ENCODE measurements at places on chromosomes 11 and 22. TPM values are rescaled to one million over a fixed set of nuclear protein-coding genes. Genes with fewer than 3 reads are reported as not detected.

NAV2 gene
- 14.0 TPM for total RNA-seq

RTN4RL2 gene
- 0.17 TPM for total RNA-seq

HORMAD2 gene
- not detected for total RNA-seq

DNA sequence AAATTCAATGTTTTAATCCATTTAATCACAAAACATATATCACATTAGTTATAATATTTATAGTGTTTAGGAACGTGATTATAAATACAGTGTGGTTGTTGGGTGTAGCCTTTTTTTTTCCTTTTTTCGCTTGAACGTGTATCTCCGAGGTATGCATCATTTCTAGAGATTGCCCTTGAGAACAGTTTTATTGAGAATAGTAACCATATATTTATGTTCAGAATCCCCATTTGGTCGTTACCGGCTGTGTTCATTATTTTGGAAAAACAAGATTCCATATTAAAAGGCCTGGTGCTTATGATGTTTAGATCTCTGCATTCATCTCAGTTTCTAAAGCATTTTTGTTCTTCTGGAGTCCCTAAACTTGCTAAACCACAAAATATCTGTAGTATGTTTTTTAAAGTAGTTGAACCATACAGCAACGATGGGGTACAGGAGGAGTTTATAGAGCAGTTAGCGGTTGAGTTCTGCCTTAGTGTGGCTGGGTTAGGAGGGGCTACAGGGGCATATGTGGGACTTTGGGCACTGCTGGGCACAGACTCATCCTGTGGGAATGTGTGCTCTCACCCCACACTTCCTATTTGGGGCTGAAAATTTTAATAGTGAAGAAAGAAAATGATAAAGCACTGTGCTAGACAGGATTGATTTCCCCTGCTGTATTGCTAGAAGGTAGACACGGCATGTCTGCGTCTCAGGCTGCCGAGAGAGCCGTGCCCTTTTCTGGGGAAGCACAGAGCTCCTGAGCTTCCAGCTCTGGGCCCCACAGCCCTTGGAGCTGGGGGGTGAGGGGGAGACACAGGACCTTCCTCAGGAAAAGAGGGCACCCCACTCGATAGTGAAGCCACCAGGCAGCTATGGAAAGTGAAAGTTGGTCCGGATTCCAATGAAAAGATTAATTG, 81.5 kb upstream of the PPARA start:
- H3K4me3 ChIP-seq = peak overlapping the region; percentile 75
- H3K36me3 ChIP-seq = peaks cover 6% of the 10 kb centered on the region
- peak overlapping the region; percentile 98 for H3K27ac ChIP-seq
- peaks cover 16% of the 10 kb centered on the region for H3K4me1 ChIP-seq
- no peaks in the 10 kb centered on the region for H3K27me3 ChIP-seq
- DNase-seq = peak; percentile 87

GRCh38 chr11:69127081-69127850, 28.5 kb upstream of the SMIM38 start:
- no peak overlapping the region for H3K27ac ChIP-seq
- H3K4me3 ChIP-seq = no peak overlapping the region
- no peaks in the 10 kb centered on the region for H3K36me3 ChIP-seq
- H3K27me3 ChIP-seq = peaks cover 2% of the 10 kb centered on the region

DNA sequence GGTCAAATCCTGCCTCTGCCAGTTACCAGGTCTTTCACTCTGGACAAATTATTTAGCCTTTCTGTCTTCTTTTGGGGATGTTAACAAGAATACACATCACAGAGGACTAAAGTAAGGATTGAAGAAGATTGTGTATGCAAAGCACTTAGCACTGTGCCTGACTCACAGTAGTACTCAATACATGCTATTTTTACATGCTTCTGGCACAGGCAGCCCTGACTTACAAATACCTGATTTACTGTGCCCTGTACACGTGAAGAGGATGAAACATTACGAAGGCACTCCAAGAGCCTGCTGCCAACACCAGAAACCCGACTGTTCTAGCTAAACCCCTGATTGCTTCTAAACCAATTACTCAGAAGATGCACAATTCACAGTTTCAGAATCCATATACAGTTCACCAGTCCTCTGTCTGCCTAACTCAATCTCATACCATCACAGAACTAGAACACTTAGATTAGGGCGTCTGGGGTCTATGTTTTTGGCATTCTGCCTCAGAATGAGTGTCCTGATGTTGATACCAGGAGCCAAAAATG, 300.9 kb upstream of the DDI1 start:
- no peak for DNase-seq
- H3K4me1 ChIP-seq = no peaks in the 10 kb centered on the region
- H3K27me3 ChIP-seq = no peaks in the 10 kb centered on the region
- H3K4me3 ChIP-seq = no peak overlapping the region

GRCh38 chr11:29485641-29486040, 531.2 kb downstream of the KCNA4 start:
- H3K27me3 ChIP-seq = no peaks in the 10 kb centered on the region
- no peaks in the 10 kb centered on the region for H3K4me1 ChIP-seq
- H3K36me3 ChIP-seq = no peaks in the 10 kb centered on the region
- H3K27ac ChIP-seq = no peak overlapping the region
- no peak overlapping the region for H3K4me3 ChIP-seq
